Articular chondrocyte of knee joint (primary cell): ENCODE measurements at places on chromosomes 16 and 17. TPM values are rescaled to one million over a fixed set of nuclear protein-coding genes. Genes with fewer than 3 reads are reported as not detected.

Gene KRT28
- not detected in 2 replicates for total RNA-seq

Gene FOXN1
- total RNA-seq, result 0.11 and 0.13 TPM in 2 replicates

Gene MRPL58
- total RNA-seq, result 25.7 and 35.7 TPM in 2 replicates

Gene CFAP97D1
- total RNA-seq, result not detected in 2 replicates

Gene SLC25A39
- 48.6 and 53.6 TPM in 2 replicates for total RNA-seq

Gene G6PC1
- not detected in 2 replicates for total RNA-seq

Gene ZFPM1
- 0.78 and 2.2 TPM in 2 replicates for total RNA-seq

Gene TMEM204
- 10.6 and 11.9 TPM in 2 replicates for total RNA-seq
